Activated CD4-positive, alpha-beta T cell treated with anti-CD3 and anti-CD28 coated beads, Interleukin-2, amount 50 U/mL, for 4 hours (primary cell): ENCODE measurements at places on chromosomes 5 and 9.

- DNase-seq, result no peak
Observed at GRCh38 chr9:124262649-124262972, 4.9 kb downstream of the NEK6 start.

DNA sequence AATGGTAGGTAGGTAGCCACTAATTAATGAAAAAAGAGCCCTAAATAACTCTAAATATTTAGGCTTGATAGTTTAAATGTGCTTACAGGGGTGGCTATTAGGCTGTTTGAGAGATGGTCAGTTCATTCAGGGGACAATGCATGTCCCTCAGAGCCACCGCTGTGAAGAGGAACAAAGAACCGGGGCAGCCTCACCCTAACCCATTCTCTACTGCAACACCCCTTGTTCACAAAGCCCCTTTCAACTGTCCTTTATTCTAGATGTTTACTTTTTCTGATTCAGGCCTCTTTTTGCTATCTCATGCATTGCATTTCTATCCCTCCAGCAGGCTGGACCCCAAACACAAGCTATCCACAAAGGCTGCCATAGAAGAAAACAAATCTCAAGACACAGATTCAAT, 906.7 kb downstream of the NR2F1-AS1 start:
- no peak for DNase-seq

- no peak for DNase-seq
Observed at GRCh38 chr5:33985447-33985846, 954 bp upstream of the SLC45A2 start.

GRCh38 chr5:150616506-150616905, 24.0 kb upstream of the SYNPO start:
- DNase-seq, result no peak

- DNase-seq, result no peak
Observed at GRCh38 chr5:7577381-7577780, 181.4 kb downstream of the ADCY2 start.
